Left renal cortex interstitium (tissue), 4 donors: ENCODE measurements at places on chromosomes 3 and 15.

- no peak for DNase-seq
Measured at GRCh38 chr3:65521032-65521431, 517.7 kb downstream of the MAGI1 start.

GRCh38 chr15:48096813-48097212, 24.0 kb upstream of the SLC24A5 start:
- no peak for DNase-seq

DNA sequence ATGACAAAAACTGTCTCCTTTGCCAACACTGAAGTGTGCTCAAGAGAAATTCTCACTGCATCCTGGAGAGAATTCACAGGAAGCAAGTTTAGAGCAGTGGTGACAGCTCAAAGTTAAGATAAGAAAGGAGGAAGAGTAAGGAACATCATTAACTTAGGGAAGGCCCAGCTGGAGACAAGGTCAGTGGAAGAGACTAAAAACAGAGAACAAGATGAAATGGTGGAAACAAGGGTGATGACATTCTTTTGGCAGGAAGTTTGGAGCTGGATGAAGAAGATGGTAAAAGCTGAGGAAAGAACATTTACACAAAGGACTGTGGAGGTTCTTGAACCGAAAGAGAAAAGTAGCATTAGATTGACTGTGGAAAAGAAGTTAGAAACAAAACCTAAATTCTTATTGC, 6.7 kb upstream of the SUCLG2 start:
- no peak for DNase-seq

DNA sequence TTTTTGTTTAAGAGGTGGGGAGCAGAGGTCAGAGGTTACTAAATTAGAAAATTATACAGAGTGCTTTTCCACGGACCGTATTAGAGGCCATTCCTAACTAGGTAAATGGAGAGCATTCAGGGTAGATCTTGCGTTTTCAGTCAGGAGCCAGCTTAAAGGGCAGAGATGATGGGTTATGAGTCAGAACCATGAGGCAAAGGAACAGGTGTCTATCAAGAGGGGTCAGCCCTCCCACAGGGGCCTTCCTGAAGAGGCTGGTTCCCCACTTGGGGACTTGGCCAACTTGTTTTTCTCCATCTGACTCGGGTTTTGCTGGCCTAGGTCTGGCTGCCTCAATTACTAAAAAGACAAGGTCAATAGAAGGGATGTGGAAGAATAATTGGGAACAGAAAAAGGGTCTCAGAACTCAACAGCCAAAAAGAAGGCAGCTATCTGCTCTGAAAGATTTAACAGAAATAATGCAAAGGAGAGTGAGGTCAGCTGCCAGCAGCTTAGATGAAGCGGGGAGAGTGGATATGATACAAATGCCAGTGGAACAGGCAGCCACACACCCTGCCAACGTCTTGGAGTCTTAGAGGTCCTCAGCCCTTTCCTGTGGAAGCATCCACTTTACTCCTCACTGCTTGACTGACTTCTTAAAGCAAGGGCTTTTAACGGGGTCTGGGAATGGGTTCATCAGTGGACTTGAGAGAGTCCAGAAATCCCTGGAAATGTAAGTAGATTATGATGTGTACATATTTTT, 17.6 kb downstream of the MTMR14 start:
- DNase-seq: no peak

- DNase-seq: no peak
Measured at GRCh38 chr3:150242220-150242936, 165.7 kb upstream of the TSC22D2 start.

GRCh38 chr3:180421221-180421620, 180.7 kb upstream of the TTC14 start:
- no peak for DNase-seq

GRCh38 chr3:25396686-25397085, 31.4 kb upstream of the RARB start:
- DNase-seq: no peak

DNA sequence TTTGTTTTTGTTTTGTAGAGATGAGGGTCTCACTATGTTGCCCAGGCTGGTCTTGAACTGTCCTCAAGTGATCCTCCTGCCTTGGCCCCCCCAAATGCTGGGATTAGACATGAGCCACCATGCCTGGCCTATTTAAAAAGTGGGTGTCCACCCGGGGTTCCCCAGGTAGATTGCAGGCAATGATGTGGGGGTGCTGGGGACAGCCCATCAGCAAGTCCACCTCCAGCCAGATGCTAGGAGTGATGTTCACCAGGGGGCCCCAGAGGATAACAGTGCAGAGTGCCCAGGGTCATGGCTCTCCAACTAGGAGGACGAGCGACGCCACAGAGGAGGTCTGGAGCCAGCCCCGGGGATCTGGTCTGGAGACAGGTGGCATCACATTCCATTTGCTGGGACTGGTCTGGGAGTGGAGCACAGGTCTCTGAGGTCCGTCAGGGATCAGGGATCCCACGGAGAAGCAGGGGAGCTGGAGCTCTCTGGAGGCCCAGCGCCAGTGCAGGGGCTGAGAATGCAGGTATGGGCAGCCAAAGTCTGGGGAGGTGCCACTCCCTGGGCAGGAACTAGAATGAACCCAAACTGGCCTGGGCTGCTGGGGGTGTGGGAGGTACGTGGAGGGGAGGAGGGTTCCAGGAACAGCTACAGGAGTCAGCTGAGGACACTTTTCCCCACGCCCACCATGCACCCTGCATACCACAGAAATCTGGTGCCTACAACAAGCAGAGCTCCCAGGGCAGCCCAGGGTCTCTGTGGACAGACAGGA, 51.2 kb upstream of the PCSK6 start:
- no peak for DNase-seq

- DNase-seq: peak; percentile 85
Measured at GRCh38 chr3:129026728-129027543, 25.8 kb downstream of the EFCC1 start.

DNA sequence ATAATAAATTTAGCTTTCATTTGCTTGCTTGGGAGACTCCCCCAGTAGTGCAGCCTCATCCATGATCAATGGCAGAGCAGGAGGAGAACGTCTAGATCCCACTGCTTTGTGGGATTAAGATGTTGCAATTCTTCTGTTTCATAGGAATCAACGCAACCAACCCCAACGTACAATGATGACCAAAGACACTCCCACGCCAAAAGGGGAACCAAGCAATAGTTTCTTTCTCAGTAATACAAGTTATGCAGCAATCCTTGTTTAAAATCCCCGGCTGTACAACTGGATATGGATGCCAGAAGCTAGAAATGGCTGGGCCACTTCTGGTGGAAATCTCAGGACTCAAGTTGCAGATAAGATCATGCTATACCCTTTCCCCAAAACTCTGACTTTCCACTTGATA, 411.2 kb downstream of the VPS13C start:
- DNase-seq: no peak

DNA sequence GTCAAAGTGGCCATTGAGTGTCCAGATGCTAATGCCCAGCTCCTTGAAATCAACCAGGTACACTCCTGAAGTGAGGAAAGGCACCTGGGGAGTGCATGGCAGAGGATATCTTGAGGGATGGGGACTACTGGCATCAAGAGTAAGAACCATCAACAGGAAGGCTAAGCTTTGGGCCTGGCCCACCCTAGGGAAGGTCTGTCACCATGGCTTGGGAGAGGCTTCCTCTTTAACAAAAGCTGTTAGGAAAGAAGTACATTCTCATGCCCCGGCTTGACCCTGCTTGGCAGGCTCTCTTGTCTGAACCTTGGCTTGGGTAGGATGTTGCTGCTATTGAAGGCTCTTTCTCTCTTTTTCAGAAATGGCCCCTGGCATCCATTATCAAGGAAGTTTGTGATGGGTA, 43.7 kb upstream of the TUBGCP5 start:
- DNase-seq: no peak

DNA sequence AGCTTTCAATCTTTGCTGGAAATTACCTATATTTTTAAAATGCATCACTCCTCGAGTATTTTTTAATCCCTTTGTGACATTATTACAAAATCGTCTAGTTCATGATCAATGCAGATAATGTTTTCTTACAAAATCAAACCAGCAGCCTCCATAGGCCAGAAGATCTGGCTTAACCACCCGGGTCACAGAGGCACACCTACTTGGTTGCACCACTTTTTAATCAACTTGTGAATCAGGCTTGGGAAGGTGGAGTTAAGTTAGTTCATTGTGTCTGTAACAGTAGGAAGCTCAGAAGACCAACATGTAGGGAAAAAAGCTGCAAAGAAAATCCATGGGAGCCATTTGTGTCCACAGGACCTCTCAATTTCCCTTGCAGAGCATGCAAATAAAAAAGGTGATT, 148.0 kb downstream of the TP63 start:
- DNase-seq: no peak

DNA sequence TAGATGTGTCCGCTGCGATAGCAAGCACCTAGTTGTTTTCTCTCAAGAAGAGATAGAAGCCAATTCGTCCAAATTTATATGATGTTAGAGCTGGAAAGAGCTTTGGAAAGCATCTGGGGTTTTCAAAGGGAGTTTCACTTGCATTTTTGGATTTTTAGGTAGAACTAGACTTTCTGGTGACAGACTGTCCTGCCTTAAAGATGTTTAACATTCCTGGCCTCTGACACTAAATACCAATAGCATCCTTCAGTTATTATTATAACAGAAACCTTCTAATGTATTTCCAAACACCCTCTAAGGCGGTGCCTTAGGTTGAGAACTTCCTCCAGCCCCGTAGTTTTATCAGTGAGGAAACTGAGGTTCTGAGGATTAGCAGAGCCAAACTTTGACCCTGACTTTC, 305.3 kb downstream of the SATB1 start:
- no peak for DNase-seq

GRCh38 chr3:171333784-171334464, 126.3 kb downstream of the TNIK start:
- DNase-seq: no peak

- no peak for DNase-seq
Measured at GRCh38 chr15:82047453-82048400, 1.9 kb upstream of the MEX3B start.

DNA sequence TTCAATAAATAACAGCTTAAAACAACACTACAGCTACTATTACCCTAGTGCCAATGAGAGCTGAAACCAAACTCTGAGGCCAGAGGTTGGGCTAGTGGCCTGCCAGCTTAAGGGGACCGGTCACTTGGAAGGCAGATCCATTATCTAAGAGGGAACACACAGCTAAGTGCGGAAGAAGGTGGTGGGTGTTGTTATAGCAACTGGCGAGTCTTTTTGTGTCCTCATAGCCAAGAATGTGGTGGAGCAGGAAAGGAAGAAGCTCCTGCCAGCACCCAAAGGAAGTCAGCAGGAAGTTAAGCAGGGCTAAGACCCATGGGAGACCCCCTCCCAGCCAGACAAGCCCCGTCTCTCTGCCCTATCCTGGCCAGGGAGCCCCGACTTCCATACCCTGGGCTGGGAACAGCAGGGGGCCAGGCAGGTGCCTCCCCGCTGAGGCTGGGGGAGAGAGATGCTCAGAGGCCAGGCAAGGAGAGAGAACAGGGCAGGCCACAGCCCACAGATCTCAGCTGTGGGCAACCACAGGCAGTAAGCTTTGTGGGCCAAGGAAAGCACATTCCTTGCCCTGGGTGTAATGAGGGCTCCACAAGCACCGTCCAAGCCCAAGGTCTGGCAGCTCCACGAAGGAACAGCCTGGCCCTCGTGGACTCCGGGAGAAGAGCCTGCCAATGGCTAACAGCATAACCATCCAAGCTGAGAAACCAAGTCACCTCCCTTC, 34.0 kb upstream of the HRH1 start:
- no peak for DNase-seq

- no peak for DNase-seq
Measured at GRCh38 chr3:47283591-47284364, 1.0 kb downstream of the KLHL18 start.
